SJCRH30 (cell line): ENCODE measurements at places on chromosomes 2 and 18. TPM values are rescaled to one million over a fixed set of nuclear protein-coding genes. Genes with fewer than 3 reads are reported as not detected.

Gene RHOB
- 138 and 146 TPM in 2 replicates for total RNA-seq

Gene NEU2
- not detected in 2 replicates for total RNA-seq

Gene CDCA7
- 68.7 and 76.9 TPM in 2 replicates for total RNA-seq

Gene ANKRD30BL
- total RNA-seq = not detected in 2 replicates

Gene SERPINB12
- not detected in 2 replicates for total RNA-seq

Gene CYP26B1
- total RNA-seq = 9.7 and 11.3 TPM in 2 replicates

Gene EGR4
- not detected in 2 replicates for total RNA-seq
